ENCODE measurements at places on chromosomes 2 and 18. TPM values are rescaled to one million over a fixed set of nuclear protein-coding genes. Genes with fewer than 3 reads are reported as not detected.

The ALLC gene
- not detected for total RNA-seq

The ELOA2 gene
- not detected for total RNA-seq

The DYNAP gene
- not detected for total RNA-seq

The AFF3 gene
- total RNA-seq, result 3.5 TPM

- DNase-seq, result no peak
Measured at GRCh38 chr2:209383212-209383611, 40.6 kb upstream of the MAP2 start.

DNA sequence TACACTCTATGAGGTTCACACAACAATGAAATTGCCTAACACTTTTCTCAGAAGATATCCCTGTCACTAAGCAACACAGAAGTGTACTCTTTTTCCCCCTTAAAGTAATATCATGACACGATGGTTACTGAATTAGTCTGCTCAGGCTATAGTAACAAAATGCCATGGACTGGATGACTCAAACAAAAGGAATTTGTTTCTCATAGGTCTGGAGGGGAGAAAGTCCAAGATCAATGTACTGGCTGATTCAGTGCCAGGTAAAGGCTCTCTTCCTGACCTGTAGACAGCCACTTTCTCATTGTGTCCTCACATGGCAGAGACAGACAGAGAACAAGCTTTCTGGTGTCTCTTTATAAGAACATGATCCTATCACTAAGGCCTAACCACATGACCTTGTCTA is 211.9 kb downstream of the RBM43 start:
- no peak for DNase-seq

- DNase-seq, result no peak
Measured at GRCh38 chr2:71864085-71864484, 283.6 kb downstream of the CYP26B1 start.

DNA sequence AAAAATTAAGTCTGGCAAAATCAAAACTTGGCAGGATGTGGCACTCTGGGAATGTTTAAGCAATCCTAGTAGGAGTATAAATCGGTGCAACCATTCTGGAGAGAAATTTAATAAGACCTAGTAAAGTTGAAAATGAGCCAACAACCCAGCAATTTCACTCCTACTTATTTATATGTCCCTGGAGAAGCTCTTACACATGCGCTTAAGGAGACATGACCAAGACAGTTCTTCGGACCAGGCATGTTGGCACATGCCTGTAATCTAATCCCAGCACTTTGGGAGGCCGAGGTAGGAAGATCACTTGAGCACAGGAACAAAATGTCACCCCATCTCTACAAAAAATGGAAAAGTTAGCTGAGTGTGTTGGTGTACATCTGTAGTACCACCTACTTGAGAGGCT is 374.6 kb upstream of the LYPD1 start:
- no peak for DNase-seq

GRCh38 chr2:96092951-96093350 is 23.4 kb downstream of the ADRA2B start:
- no peak for DNase-seq
